Osteoblast (primary cell): ENCODE measurements at places on chromosomes 2 and 18. TPM values are rescaled to one million over a fixed set of nuclear protein-coding genes. Genes with fewer than 3 reads are reported as not detected.

CCDC148 gene
- 1.8 and 2.1 TPM in 2 replicates for total RNA-seq

ELOA2 gene
- total RNA-seq = not detected in 2 replicates

DNA sequence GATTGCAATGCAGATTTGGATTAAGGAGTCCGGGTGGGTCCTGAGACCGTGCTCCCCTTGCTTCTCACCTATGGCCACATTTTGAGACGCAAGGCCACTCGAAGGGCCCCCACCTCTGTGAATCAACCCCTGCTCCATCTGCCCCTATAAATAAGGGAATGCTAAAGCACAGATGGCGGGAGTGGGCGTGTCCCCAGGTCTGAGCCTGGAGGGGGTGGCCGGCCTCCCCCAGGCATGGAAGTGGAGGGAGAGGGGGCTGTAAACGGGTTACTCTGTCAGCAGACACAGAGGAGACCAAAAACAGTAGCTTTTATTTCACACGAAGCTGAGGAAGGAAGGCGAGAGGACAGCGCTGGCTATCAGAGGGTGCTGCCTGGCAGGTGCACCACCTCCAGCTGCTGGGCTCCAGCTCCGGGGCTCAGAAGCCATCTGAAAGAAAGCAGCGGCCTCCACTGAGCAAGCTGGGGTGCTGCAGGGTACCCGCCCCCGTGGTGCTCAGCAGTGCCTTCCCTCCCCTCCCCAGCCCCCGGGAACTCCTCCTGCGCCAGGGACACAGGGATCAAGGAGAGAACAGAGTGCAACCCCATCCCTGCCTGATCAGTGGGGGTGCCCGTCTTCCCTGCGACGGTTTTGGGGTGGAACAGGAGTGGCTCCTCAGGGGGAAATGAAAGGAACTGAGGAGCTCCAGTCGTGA is 56.7 kb upstream of the RAB6C start:
- no peaks in the 10 kb centered on the region for H3K27me3 ChIP-seq
- no peak for DNase-seq
- no peak overlapping the region for H3K27ac ChIP-seq
- no peaks in the 10 kb centered on the region for H3K4me1 ChIP-seq
- H3K4me3 ChIP-seq = no peak overlapping the region

DNA sequence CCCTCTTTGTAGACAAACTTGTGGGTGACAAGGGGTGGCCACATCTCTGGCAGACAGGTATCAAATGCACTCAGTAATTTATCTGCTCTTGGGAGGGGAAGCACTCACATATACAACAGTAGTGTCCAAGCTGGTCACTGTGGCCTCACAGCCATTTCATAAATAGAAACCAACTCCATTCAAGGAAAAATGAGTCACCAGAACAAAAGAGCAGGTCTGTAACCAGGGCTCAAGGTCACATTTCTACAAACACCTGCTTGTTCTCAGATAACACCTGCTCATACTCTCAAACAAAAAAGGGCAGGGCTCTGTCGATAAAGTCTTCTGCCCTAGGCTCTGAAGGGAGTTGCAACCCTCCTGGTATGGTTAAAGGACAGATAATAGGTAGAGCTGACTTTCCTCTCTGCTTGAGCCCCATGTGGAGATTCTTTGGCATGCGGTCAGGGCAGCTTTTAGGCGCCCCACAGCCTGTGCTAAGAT is 459.0 kb downstream of the BCL11A start:
- H3K4me1 ChIP-seq = no peaks in the 10 kb centered on the region
- H3K27me3 ChIP-seq = no peaks in the 10 kb centered on the region
- no peak for DNase-seq
- H3K4me3 ChIP-seq = no peak overlapping the region
- no peaks in the 10 kb centered on the region for H3K36me3 ChIP-seq
- no peak overlapping the region for H3K27ac ChIP-seq
